HT-29 (cell line): ENCODE measurements at places on chromosomes 1 and 21. TPM values are rescaled to one million over a fixed set of nuclear protein-coding genes. Genes with fewer than 3 reads are reported as not detected.
A peak's percentile ranks its signal among the peaks of the same experiment; 100 is the strongest.

DNA sequence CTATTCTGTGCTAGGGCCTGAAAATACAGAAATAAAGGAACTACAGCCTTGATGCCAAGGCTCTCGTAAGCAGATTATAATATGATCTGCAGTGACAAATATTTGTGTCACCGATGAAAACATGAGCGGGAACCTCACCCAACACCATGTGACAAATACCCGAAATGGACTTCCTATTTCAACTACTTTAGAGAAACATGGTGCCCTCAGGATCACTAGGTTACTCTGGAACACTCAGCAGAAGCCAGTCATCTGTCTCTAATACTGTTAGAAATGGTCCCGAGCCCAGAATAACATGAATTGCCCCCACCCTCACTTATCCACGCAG is 463 bp upstream of the VAMP3 start:
- no peak for DNase-seq

- DNase-seq: no peak
These were observed 27.1 kb downstream of the CFAP57 start for GRCh38 chr1:43199093-43199726.

DNA sequence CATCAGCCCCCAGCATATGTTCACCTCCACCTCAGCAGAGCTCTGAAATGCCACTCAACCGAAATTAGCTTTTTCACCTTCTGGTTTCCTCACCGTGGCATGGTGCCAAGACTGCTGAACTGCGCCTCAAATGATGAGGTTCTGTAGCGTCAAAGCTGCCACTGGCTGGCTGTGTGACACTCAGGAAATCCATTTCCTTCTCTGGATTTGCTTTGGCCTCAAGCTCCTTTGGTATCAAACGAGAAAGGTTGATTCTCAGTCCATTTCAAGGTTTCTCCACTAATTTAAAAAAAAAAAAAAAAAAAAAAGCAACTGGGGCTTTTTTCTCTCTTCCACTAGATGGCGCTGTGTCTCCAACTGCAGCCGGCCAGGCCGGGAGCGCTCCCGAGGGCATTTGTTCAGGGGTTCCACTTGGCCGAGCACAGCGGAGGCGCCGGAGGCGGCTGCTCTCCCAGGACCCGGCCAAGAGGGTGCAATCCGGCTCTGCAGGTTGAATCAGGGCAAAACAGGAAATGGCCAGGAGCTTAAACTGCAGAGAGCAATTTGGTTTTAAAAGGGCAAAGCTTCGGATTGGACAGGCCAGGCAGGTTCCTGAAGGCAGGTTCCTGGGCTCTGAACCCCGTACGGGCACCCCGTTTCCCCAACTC is 26.5 kb upstream of the PLA2G2C start:
- DNase-seq: peak; percentile 75

DNA sequence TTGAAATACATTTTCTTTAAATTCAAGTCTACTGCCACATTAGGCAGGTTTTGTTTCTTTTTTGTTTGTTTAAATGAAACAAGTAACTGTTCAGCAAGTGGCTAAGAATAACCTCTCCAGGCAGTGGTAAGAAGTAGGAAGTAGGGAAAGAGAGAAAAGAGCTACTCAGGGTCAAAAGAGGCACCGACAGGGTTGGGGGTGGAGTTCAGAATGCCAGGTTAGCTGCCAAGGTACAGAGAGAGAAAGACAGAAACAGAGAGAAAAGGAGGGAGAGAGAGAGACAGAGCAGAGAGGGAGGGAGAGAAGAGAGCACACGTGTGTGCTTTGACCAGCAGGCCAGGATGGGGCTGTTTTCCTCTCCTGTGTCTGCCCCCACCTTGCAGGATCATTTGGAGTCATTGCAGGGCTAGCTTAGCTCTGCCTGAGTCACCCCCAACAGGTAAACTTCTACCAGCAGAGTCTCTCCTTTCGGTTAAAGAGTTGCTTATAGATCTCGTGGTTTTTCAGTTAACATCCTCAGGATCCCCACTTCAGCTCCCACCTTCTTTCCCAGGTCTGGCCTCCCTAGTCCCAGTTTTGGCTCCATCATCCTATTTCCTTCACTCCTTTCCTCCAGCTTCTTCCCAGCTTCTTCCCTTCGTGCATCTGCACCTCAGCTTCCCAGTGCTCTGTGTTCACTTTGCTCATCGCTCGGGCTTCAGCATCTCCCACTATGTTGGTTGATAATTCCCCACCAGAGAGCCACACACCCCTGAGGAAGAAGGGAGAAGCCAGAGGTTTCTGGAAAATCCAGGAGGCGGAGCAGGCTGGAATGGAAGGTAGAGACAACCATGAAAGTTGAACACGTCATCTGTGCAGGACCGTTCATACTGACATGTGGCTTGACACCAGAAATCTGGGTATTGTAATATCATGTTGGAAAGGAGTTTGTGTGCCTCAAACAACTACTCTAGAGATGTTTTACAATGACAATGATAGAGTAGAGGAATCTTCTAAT is 21.8 kb upstream of the RAB4A start:
- peak; percentile 31 for DNase-seq

DNA sequence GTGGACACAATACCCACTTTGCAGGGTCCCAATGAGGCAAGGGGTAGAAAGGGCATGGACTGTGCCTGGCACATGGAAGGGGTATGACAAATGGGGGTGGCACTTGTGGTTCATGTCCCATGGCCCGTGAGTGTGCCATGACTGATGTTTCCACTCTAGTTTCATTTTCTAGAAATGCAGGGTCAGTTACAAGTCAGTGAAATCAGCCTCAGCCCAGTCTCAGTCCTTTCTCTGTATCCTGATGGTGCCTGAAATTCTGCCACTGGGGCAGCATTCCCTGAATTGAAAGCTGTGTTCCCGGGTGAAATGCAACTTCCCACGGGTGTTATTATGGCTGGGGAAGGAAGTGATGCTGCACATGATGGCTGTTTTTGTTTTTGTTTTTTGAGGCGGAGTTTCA is 110.8 kb upstream of the ZBTB40 start:
- no peak for DNase-seq

GRCh38 chr1:27724961-27725373 is 794 bp upstream of the FAM76A start:
- peak; percentile 89 for DNase-seq

- DNase-seq: no peak
These were observed 15.2 kb upstream of the GPR153 start for GRCh38 chr1:6275826-6276782.

The ASAP3 gene
- 3.1 and 4.3 TPM in 2 replicates for total RNA-seq

- peak; percentile 75 for DNase-seq
These were observed 448 bp upstream of the ASAP3 start for GRCh38 chr1:23484253-23485001.

DNA sequence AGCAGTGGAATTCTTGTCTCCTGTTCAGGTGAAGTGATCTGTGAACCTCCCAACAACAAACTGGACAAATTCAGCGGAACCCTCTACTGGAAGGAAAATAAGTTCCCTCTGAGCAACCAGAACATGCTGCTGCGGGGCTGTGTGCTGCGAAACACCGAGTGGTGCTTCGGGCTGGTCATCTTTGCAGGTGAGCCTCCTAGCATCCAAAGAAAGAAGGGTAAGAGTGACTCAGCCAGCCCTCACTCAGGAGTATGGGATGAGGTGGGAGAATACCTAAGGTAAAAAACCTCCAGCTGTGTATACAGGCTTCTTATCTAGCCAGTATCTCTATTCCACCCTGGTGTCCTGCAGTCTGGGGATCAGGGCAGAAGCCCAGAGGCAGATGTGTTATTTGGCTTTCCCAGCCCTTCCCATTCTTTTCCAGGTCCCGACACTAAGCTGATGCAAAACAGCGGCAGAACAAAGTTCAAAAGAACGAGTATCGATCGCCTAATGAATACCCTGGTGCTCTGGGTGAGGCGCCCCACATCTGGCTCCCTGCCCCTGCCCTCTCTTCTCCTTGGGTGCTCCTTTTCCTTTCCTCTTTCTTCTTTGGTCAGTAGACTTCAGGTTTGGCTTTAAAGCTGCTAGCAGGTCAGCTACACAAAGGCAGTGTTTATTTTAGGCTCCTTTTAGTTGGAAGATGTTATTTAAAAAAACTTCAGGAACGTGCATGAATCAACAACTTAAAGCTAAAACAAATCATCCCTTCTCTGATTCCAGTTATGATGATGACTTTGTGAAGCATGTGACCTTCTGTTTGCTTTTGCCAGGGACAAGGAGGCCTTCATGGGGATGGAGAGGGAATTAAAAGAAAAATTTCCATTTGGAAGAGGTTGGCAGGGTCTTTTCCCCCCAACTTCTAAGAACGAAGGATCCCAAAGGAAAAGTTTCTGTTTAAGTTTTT is 9.0 kb downstream of the ATP8B2 start:
- DNase-seq: no peak

- DNase-seq: no peak
These were observed 218.4 kb downstream of the HLX start for GRCh38 chr1:221097479-221098281.

GRCh38 chr1:209657140-209657879 is 5.1 kb upstream of the LAMB3 start:
- no peak for DNase-seq

- DNase-seq: peak; percentile 66
These were observed 105.9 kb downstream of the ETS2 start for GRCh38 chr21:38911484-38912101.

The KCNA3 gene
- not detected in 2 replicates for total RNA-seq

DNA sequence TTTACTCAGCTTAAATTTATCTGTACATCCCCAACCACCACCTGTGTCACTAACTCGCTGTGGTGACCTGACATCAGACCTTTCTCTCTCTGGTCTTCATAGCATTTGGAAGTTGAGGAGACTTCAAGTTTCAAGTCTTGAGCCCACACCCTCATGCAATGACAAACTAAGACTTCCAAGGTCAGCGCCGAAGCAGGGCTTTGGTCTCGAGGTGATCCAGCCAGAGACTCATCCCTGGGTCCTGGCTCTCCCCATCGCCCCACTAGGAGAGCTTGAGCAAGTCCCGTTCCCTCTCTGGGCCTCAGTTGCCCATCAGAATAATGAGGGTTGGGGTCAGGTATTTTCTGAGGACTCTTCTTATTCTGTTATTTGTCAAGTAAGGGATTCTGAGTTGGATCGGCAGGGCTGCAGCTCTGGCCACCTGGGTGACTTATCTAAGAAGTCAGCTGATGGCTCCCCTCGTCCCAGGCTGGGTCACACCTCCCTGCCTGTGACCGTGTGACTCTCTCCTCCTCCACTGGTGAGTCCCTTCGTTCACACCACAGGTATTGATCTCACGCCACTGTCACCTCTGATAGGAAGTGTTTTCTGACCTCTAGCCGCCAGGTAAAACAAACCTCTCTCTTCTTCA is 143.7 kb upstream of the RUNX3 start:
- DNase-seq: no peak

DNA sequence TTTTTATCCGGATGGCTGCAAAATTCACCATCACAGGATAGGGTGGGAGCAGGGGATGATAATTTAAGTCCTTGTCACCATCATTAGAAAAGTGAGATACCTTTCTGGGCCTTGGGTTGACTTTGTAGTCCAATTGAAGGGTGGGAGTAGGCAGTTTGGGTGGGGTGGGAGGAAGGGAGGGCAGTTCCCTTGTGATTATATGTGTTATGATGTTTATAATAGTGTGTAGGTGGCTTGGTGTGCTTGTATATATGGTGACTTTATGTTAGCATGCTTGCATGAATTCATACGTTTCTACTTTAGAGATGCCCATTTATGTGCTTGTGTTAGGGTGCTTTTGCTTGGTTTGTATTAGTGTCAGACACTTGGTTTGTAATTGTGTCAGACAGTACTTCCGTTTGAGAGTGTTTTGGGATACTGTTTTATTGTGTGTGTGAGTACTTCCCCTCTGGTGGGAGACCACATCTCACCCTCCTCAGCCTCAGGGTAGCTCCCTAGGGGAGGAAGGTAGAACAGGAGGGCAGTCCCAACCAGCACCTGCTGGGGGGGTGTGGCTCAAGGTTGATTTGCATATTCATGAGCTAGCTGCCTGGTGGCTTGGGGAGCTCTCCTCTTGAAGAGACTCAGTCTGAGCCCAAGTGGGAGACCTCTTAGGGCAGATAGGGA is 6.3 kb upstream of the POU3F1 start:
- peak; percentile 9 for DNase-seq

- no peak for DNase-seq
These were observed 34.5 kb downstream of the ABCG1 start for GRCh38 chr21:42253466-42253865.

The NBPF10 gene
- total RNA-seq: 0.20 and 0.37 TPM in 2 replicates

- DNase-seq: no peak
These were observed 10.6 kb upstream of the PRKACB start for GRCh38 chr1:84133479-84133878.

The CFAP141 gene
- total RNA-seq: not detected in 2 replicates

- no peak for DNase-seq
These were observed 612 bp upstream of the CMPK1 start for GRCh38 chr1:47332779-47333577.

GRCh38 chr1:116091083-116091482 is 20.1 kb upstream of the MAB21L3 start:
- DNase-seq: no peak

DNA sequence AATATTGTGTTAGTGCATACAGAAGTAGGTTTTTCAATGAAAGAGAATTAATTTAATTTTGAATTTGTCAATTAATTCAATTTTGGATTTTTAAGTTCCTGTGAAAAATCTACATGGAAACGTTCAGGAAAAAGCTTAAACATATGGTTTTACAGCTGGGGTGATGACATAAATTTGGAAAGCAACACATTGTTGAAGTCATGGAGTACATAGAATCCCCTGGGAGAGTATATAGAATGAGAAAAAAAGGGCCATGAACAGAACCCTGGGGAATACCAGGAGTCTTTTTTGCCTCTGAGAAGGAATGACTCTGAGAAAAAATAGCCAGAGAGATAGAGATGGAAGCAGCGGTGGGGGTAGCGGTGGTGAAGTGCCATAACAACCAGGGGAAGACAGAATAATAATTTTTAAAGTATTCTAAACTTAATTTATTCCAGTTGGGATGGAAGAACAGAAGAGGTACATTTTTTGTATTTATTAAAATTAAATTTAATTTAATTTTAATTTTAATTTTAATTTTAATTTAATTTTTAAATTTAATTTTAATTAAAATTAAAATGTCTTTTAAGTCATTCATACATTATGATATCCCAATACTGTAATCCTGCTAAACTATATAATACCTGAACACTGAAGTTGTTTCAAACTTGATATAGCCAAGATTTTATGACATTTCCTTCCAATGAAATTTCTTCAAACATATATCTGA is 48.9 kb downstream of the NME7 start:
- DNase-seq: no peak

DNA sequence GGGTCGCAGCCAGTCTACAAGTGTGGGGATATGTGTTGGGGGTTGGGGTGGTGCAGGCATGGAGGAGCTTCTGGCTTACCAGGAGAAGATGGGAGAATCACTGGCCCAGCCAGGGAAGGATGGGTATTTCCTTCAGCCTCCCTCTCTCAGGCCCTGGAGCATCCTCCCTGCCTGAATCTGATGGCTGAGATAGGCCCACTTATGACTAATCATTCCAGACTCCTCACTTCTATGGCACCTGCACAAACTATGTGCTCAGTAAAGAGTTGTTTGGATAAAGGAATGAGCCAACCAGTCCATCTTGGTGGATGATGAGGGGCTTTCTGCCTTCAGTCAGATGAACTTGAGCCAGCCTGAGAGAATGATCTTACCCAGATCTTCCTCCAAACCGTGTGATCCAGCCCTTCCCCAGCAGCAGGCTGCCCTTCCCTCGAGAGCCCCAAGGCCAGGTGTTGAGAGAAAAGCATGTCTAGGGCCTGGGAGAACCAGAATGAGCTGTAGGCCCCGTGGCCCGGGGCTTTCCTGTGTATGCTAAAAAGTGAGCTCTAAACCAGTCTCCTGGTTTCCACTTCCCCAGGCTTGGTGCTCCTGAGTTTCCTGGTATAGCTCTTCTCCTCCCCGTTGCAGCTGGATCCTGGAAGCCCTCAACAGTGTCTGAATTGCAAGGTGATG is 1.3 kb downstream of the GPA33 start:
- no peak for DNase-seq
